ENCODE measurements at places on chromosomes 13 and 19.
A peak's percentile ranks its signal among the peaks of the same experiment; 100 is the strongest.

DNA sequence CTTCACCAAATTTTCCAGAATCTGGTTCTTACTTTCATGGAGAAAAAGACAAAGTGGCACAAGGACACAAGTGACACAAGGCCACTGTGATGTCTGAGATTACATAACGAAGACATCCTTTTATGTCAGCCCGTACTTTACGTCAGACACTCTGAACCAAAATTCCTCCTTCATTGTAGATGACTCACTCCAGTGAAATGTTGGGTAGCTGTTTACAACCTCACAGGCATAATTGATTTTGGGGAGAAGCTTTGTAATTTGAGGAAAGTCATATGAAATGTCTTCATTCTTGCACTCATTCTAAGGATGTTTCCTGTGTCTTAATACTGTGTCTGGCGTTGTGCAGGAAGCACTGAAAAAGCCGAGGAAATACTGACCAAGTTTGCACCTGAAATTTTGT, 20.0 kb upstream of the LGALS14 start:
- DNase-seq = no peak

- DNase-seq = peak; percentile 36
Measured at GRCh38 chr19:53772943-53773342, 51.2 kb downstream of the NLRP12 start.

DNA sequence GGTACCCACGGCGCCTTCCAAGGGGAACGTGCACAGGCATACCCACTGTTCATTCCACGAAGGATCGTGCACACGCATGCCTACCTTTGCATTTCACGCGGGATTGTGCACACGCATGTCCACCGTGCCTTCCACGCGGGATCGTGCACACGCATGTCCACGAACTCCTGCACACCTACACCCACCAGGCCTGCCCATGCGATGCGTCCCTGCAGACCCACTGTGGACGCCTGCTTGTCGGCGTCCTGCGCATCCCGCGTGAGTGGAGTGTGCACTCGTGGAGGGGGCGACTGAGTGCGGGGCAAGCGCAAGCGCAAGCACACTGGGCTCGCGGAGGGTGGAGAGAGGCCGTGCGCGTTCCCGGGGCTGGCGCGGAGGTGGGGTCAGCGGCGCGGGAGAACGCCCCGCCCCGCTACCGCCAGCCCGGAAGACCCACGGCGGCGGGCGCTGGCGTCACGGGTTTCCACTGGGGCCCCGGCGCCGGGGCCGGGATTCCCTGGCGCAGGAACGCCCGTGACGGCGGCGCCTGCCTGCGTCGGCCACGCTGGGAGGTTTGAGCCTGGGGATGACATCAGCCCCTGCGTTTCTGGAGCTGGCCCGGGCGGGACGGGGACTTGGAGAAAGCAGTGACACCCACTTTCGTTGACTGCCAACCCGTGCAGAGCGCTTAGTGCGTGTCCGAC, 18.7 kb downstream of the GADD45B start:
- DNase-seq = peak; percentile 76

DNA sequence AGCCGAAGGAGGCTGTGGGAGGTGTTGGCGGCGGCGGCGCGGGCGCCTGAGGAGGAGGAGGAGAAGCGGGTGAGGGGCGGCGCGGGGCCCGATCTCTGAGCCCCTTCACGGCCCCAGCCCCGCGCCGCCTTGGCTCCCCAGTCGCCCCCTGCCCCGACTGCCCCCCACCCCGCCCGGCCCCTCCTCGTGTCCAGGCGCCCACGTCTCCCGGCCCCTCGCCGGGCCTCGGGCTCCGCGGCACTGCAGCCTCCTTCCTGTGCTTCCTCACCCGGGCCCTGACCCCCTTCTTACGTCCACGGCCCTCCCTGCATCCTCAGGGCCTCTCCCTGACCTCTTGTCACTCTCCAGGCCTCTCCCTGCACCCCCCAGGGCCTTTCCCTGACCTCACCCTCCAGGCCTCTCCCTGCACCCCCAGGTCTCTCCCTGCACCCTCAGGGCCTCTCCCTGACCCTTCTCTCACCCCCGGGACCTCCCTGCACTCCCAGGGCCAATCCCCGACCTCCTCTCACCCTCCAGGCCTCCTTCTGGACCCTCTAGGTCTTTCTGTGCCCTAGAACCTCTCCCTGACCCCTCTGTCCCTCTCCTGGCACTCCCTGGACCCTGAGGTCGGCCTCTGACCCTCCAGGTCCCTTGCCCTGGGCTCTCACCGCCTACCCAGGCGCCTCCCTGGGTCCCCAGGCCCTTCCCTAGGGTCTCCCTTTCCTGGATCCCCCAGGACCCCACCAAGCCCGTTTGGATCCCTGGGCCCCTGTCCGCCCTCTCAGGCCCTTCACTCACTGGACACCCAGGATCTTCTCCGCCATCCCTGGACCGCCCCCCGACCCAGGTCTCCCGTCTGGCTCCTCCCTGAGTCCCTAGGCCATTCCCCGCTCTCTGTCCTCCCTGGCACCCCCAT, 460 bp downstream of the KMT5C start:
- peak; percentile 61 for DNase-seq

- DNase-seq = no peak
Measured at GRCh38 chr19:51010066-51010795, 8.8 kb upstream of the KLK8 start.

- no peak for DNase-seq
Measured at GRCh38 chr19:33667141-33667650, 45.4 kb downstream of the CHST8 start.

GRCh38 chr13:105579821-105580710, 955.4 kb downstream of the EFNB2 start:
- DNase-seq = no peak

DNA sequence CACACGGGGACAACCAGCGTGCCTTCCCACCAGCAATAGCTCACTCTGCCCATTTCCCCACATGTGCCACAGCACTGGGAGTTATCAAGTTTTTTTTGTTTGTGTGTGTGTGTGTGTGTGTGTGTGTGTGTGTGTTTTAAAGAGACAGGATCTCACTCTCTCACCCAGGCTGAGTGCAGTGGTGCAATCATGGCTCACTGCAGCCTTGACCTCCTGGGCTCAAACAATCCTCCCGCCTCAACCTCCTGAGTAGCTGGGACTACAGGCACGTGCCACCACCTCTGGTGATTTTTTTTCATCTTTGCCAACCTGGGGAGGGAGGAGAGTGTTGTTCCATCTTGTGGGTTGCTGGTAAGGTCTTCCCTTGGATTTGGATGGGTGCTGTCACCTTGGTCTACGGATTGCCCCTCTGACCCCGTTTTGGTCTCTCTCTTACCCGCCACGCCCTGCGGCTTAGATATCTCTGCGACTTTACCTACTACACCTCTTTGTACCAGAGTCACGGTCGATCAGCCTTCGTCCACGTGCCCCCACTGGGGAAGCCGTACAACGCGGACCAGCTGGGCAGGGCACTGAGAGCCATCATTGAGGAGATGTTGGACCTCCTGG, 22.6 kb downstream of the PGPEP1 start:
- no peak for DNase-seq

GRCh38 chr13:94678845-94679244, 33.5 kb downstream of the SOX21 start:
- DNase-seq = no peak

- DNase-seq = peak; percentile 11
Measured at GRCh38 chr19:14758816-14759215, 19.5 kb downstream of the ADGRE2 start.

GRCh38 chr19:39825531-39826076, 8.4 kb downstream of the DYRK1B start:
- DNase-seq = no peak

- DNase-seq = no peak
Measured at GRCh38 chr13:29571876-29572570, 23.5 kb downstream of the SLC7A1 start.

DNA sequence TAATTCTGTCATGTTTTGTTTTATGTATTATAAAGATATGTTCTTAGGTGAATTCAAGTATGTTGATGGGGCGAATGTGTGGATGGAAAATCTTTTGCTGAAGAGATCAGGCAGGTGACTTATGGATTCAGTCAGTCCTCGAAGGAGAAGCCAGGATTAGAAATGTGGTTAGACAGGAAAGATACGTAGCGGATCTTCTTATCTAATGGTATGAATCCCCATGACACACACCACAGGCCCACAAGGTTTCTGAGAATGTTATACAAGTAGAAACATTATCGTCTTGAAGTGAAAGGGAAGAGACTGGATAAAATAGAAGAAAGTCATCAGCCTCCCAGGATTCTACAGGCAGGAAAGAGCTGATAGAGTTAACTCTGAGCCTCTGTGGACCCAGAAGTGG, 69.0 kb upstream of the RFXAP start:
- DNase-seq = no peak

GRCh38 chr13:110173247-110173818, 133.6 kb downstream of the COL4A1 start:
- DNase-seq = no peak

DNA sequence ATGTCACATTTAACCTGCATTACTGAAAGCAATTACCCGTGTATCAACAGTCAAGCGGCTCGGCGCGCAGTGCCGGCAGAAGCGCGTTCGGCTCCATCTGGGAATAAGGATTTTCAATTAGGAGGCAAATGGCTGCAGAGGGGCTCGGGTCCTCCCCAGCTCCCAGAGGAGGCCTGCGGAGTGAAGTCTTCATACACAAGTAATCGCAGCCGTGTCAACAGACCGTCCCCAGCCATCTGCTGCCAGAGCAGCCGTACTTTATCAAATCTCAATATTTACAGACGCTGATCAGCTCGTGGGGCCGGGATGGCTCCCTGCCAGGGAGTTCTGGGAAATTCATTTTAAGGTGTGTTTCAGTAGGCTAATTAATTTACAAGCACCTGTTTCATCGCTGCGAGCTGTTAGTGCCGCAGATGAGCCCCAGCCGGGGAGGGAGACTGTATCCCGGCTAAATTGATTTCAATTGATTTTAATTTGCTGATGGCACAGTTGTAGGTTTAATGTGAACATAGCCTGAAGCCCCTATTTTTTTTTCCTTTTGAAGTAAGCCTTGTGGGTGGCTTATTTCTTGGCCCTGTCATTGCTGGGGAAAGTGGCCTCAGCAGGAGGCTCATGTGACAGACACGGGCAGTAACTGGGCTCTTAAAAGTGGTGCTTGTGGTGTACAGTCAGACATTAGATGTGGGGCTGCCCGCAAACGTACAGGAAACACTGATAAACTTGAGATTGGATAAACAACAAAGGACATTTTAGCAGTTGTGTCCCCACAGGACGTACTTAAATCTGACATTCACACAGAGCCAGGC, 252.7 kb downstream of the TEX29 start:
- peak; percentile 34 for DNase-seq

DNA sequence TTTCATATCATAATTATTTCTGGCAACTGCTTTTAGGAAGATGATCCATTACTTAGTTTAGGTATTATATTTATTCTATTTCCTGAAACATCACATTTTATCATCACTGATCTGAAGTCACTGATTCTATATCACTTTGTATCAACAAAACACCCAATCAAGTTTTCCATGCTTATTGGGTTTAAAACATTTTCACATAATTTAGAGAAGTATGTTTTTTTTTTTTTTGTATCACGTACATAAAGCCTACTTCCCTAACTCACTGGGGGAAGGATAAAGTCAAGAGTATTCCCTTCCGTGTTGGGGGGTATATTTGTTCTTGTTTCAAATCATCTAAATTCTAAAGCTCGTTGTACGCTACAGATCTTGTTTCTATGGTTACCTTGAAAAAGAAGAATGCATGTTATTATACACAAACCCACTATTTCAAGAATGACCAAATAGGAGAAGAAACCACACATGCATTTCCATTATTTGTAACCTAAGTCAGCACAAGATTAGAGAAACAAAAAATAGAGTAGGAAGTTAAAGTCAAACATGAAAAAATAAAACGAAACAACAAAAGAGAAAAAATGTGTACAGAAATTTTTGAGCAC, 637.2 kb upstream of the MIR17HG start:
- no peak for DNase-seq

GRCh38 chr19:42794765-42795164, 29.3 kb upstream of the PSG8 start:
- DNase-seq = no peak

GRCh38 chr13:27005976-27006518, 165.6 kb downstream of the USP12 start:
- no peak for DNase-seq

DNA sequence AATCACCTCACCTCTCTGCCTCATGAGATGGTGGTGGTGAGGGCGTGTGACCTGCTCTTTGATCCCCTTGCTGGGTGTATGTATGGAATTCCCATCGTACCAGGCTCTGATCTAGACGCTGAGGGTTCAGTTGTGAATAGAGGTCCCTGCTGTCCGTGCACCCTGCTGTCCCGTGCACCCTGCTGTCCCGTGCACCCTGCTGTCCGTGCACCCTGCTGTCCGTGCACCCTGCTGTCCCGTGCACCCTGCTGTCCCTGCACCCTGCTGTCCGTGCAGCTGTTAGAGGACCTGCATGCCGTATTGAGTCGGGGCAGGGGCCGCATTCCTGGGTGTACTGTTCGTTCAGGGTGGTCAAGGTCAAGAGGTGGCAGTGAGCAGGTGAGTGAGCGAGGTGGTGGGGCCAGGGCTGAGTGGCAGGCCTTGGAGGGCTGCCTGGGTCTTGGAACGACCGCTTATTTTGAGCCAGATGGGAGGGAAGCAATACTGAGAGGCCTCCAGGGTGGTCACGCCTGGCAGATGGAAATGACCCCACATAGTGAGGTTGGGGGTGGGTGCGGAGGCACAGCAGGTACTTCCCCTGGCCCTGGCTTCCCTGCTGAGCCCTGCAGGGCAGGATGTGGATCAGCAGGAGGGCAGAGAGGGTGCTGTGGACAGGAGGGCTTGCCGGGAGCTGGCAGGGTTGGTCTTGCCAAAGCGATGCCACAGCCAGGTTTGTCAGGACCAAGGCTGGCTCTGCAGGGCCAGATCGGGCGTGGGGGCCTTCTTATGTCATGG, 4.6 kb upstream of the EPN1 start:
- DNase-seq = no peak

- DNase-seq = peak; percentile 23
Measured at GRCh38 chr19:49064768-49065611, at the start of gene NTF4. TSS of gene NTF4 (minus strand) at chr19:49064818. CDS start at chr19:49061997, 2,821 bp downstream.

GRCh38 chr19:12784871-12785430, 6.3 kb upstream of the JUNB start:
- DNase-seq = peak; percentile 31

GRCh38 chr13:80755910-80756309, 415.0 kb upstream of the SPRY2 start:
- no peak for DNase-seq

- no peak for DNase-seq
Measured at GRCh38 chr19:42498169-42498757, 30.0 kb downstream of the CEACAM1 start.

- DNase-seq = no peak
Measured at GRCh38 chr13:50616101-50616500, 227.4 kb downstream of the DLEU7 start.

DNA sequence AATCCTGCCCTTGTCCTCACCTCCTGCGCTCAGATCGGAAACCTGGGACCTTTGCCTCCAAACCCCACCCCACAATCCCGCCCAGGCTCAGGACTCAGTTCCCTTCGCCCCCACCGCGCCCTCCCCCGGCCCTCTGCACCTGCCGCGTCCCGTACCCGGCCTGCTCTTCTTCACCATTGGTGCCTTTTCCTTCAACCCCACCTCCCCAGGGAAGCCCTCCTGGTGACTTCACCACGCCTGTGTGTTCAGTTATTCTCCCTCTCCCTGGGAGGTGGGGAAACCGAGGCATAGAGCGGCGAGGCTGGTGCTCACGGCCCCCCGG, 19.3 kb upstream of the TCF3 start:
- no peak for DNase-seq

GRCh38 chr13:78587395-78587794, 16.0 kb downstream of the POU4F1 start:
- DNase-seq = no peak

GRCh38 chr19:28288572-28289264, 924.2 kb downstream of the UQCRFS1 start:
- DNase-seq = peak; percentile 15

GRCh38 chr13:78383071-78383484, 220.3 kb downstream of the POU4F1 start:
- no peak for DNase-seq

GRCh38 chr13:68888832-68889231, 1218.8 kb upstream of the ATXN8OS start:
- no peak for DNase-seq

Measured in left colon (tissue), 2 donors.